Fibroblast of villous mesenchyme (primary cell): ENCODE measurements at places on chromosomes 2 and 18. TPM values are rescaled to one million over a fixed set of nuclear protein-coding genes. Genes with fewer than 3 reads are reported as not detected.
A peak's percentile ranks its signal among the peaks of the same experiment; 100 is the strongest.

- DNase-seq, result peak; percentile 40
Measured at GRCh38 chr2:46827274-46828134, 88.1 kb downstream of the MCFD2 start.

GRCh38 chr2:29834036-29834540, 87.3 kb downstream of the ALK start:
- no peak for DNase-seq

GRCh38 chr2:233492078-233492477, 74.5 kb downstream of the USP40 start:
- DNase-seq, result no peak

- DNase-seq, result no peak
Measured at GRCh38 chr2:197164141-197164754, 146.3 kb downstream of the ANKRD44 start.

- peak; percentile 86 for DNase-seq
Measured at GRCh38 chr2:227407591-227408151, 19.9 kb upstream of the SCYGR1 start.

- DNase-seq, result no peak
Measured at GRCh38 chr2:154549869-154550268, 148.6 kb upstream of the KCNJ3 start.

- DNase-seq, result no peak
Measured at GRCh38 chr2:1237783-1238182, 175.5 kb upstream of the TPO start.

DNA sequence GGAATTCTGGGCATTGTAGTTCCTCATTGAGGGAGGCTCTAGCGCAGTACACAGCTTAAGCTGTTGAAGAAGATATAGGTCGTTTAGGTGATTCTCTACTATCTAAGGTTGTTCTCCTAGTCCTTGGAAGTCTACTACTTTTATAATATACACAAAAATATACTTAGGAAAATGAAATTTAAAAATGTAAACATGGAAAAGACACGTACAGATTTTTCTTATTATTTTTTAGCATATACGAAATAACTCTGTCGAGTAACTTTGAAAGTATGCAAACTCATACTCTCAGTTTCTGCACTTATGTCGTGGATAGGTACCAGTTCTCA, 272 bp upstream of the FASTKD1 start:
- DNase-seq, result no peak

DNA sequence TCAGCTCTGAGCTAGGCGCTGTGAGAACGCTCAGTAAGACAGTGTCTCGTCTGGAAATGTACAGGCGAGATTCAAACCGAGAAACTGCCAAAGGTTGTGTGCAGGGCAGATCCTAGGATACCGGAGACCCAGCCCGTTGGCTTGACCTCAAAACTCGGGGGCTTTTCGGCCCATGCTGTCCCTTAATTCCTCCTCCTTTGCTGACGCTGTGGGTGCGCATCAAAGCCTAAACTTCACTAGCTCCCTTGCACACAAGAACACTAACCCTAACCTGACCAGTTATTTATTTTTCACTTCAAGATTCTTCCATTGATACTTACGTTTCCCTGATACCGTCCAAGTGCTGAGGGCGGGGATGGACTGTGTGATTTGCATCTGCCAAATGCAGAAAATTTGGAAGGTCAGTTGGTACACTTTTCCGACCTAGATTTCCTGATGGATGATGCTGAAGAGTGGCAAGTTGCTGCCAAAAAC, 1.0 kb upstream of the AAK1 start:
- no peak for DNase-seq

LCLAT1 gene
- total RNA-seq, result 21.3 and 50.1 TPM in 2 replicates

SPP2 gene
- not detected in 2 replicates for total RNA-seq

TCF4 gene
- total RNA-seq, result 81.5 and 84.6 TPM in 2 replicates
